ENCODE measurements at places on chromosomes 7 and 10.

DNA sequence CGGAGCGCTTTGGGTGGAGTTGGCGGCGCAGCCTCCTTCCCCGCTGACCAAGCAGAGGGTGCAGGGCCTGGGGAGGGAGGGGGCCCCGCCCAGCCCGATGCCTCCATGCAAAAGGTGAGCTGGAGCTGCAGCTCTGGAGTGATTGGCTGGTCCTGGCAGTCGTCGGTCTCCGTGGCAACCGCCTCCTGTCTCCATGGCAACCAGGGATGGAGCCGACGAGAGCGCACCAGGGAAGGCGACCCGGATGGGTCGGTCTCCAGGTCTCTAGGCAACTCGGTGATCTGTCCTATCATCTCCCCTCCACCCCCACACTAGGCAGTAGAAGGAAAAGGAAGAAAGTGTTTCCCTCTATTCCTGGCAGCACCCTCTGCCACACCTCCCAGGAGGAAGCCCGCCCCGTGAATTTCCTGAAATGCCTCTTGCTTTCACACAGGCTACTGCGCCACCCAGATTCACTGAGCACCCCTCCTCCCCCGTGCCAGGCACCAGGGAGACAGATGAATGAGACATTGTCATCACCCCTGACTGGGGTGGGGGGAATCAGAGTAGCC lies 647 bp upstream of the NACAD start:
- peak overlapping the region; percentile 13 for H3K27ac ChIP-seq
- peak overlapping the region; percentile 51 for H3K4me3 ChIP-seq
- H3K36me3 ChIP-seq, result peaks cover 2% of the 10 kb centered on the region
- peak; percentile 71 for DNase-seq
- peaks cover 33% of the 10 kb centered on the region for H3K27me3 ChIP-seq
- H3K4me1 ChIP-seq, result peaks cover 11% of the 10 kb centered on the region

- H3K4me1 ChIP-seq, result no peaks in the 10 kb centered on the region
- H3K27me3 ChIP-seq, result no peaks in the 10 kb centered on the region
- H3K27ac ChIP-seq, result no peak overlapping the region
- no peak overlapping the region for H3K4me3 ChIP-seq
- DNase-seq, result no peak
These were observed 42.7 kb downstream of the PTPN12 start for GRCh38 chr7:77579797-77580196.

DNA sequence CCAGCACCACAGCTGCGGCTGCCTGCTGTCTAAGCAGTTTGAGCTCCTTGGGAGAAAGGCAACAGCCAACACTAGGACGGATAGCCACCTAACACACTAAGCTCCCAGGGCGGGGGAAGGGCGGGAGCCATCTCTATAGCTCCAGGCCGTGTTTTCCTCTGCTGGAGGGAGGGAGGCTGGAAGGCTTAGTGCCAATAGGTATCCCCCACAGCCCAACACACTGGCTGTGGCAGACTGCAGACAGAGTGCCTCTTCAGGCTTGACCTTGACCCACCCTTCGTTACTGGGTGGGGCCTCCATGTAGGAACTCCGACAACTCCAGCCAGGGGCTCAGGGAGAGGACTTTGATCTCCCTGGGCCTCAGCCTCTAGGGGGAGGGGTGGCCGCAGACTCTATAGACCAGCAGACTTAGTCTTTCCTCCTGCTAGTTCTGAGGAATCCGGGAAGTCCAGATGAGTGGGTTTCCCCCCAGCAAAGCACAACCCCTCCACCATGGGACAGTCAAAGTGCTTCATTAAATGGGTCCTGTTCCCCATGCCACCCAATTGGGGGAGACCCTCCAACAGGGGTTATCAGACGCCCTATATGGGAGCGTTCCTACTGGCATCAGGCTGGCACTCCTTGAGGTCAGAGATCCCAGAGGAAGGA lies 314.4 kb upstream of the MKI67 start:
- H3K27ac ChIP-seq, result no peak overlapping the region
- H3K4me3 ChIP-seq, result no peak overlapping the region
- no peaks in the 10 kb centered on the region for H3K36me3 ChIP-seq

GRCh38 chr7:37670436-37670835 lies 13.1 kb upstream of the GPR141 start:
- H3K4me1 ChIP-seq, result no peaks in the 10 kb centered on the region
- peaks cover 35% of the 10 kb centered on the region for H3K27me3 ChIP-seq
- no peaks in the 10 kb centered on the region for H3K36me3 ChIP-seq
- no peak overlapping the region for H3K27ac ChIP-seq
- no peak overlapping the region for H3K4me3 ChIP-seq

DNA sequence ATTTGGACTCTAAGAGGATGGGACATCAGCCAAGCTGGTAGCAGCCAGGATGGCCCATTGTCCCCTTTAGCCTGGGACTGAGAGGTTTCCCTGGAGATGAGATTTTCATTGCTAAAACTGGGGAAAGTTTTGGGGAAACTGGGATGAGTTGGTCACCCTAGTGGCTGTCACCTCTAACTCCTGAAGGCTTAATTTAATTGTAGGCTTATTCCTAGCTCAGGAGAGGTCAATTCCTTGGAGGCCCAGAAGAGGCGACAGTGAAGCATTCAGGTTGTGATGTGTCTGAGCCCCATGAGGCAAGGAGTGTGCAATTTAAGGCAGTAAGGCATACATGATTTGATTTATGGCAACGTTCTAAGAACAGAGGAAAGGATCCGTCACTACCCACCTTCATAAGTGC lies 24.9 kb upstream of the JAZF1 start:
- DNase-seq, result no peak
- no peak overlapping the region for H3K27ac ChIP-seq
- peaks cover 8% of the 10 kb centered on the region for H3K36me3 ChIP-seq
- no peak overlapping the region for H3K4me3 ChIP-seq
- H3K4me1 ChIP-seq, result peaks cover 19% of the 10 kb centered on the region

GRCh38 chr7:27640884-27641574 lies 21.7 kb downstream of the HIBADH start:
- H3K4me3 ChIP-seq, result no peak overlapping the region
- no peak overlapping the region for H3K27ac ChIP-seq
- H3K36me3 ChIP-seq, result peaks cover 10% of the 10 kb centered on the region
- no peak for DNase-seq

All from activated CD4-positive, alpha-beta T cell treated with anti-CD3 and anti-CD28 coated beads, Interleukin-2, amount 10 ng/mL, durations not matched to agents 7 days and 5 days (primary cell).